ENCODE measurements at places on chromosomes 1 and 21. TPM values are rescaled to one million over a fixed set of nuclear protein-coding genes. Genes with fewer than 3 reads are reported as not detected.
A peak's percentile ranks its signal among the peaks of the same experiment; 100 is the strongest.

C4BPA gene
- not detected for polyA plus RNA-seq

DNA sequence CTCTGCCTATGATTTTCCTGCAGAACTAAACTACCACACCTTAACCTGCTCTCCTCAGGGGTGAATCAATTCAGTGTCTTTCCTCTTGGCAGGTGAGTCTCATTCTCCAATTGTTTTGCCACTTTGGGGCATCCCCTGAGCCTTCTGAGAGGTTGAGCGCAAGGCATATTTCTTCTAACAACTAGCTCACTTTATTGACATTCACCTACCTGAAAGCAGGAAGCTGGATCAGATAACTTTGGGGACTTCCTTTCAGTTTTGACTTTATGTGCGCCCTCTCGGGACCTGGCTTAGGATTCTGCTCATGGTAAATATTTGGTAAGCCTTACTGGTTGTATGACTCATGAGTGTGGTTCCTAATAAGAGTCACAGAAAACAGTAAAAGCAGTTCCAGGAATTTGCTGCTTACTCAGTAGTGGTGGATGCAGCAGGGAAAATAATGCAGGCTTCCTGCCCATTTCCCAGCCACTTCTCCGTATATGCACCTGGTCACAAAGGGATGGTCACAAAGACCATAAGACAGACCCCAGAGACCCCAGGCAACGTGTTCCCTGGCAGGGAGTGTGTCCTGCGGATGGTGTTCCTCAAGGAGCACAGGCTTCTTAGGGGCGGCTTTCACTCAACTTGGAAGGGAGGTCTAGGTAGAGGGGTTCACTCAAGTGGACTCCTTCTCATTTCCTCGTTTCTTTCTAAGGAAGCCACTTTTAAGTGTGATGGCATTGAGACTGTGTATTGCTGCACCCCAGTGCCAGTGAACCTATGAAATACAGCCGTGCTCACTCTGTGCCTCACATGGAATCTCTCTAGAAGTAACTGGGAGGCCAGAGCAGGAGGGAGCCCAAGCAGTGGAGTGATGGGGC is 22.0 kb upstream of the BATF3 start:
- DNase-seq = no peak

DNA sequence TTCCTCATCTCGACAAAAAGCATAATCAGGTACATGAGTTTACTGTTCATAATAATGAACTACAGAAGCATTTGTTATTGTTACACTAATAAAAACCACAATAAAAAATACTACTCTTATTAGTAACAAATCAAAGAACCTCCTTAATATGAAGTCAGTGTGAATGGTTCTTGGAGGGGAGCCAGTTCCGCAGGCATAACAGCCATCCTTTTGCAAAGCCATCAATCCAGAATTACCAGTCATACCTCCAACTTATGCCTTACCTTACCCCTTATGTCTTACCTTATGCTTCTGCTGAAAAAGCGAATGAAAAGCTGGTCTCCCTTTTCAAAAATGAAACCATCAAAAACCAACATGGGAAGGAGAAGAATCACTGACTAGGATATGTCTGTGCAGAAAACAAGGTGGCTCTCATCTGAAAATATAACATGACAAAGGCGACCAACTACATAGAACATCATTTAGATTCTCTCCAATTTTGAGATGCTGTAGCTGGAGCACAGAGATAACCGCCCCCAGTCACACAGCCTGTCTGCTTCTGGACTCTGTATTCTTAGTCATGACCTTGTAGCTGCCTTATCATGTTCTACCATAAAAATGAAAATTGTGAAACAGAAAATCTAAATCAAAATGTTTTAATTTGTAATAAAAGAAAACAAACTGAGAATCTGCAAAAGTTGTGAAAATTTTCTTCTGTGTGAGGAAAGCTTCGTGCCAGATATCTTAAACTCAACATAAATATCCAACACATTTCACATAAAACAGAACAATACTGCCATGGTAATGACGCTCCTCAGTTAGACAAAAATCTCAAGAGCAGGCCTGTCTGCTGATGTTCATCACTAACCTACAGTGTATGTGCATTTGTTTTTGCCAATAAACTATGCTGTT is 438.2 kb downstream of the SMYD3 start:
- DNase-seq = no peak

GRCh38 chr1:51410568-51411460 is 80.5 kb upstream of the TTC39A start:
- no peak for DNase-seq

DNA sequence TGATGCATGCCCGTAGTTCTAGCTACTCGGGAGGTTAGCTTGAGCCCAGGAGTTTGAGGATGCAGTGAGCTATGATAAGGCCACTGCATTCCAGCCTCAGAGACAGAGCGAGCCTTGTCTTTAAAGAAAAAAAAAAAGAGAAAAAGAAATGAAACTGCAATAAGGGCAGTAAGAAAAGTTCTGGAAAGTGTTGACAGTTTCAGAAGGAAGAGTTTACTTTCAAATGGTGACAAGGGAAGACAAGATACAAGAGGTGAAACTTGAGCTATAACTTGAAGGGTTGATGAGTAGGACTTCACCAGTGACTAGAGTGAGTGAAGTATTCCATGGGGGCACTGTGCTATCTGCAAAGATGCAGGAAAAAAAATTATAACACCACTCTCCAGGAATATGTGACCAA is 125.0 kb downstream of the AKT3 start:
- DNase-seq = no peak

DNA sequence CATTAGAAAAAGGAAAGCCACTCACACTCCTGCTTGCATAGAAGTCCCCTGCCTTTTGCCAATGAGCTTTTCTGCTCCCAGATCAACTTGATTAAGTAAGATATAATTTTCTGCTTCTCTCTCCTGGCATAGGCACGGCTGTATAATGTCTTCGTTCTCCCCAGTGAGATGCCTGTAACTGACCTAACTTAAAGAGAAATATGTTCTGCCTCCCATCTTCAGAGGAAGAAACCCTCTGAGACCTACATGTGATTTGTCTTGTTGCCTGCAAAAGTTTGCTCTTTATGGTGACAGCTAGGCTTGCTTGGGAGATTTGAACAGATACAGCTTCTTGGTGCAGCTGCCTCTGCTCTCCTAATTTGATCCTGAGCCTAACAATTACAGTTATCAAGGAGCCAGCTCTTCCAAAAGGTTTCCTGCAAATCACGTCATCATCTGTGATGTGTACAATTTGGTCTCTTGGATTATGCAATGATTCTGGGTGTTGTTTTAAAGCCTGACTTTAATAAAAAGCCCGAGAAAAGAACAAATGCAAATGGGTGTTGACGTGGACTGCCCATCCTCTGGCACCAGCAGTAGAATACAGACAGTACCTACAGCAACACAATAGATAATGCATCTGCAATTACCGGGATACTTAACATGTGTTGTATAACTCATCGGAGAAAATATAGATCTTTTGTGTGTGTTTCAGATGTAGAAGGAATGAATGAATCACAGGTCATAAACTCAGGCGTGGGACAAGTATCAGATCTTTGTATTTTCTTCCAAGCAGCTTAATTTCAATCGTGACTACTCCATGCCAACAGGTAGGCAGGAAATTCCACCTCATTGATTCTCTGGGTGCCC is 76.2 kb upstream of the KAZN start:
- DNase-seq = no peak

DNA sequence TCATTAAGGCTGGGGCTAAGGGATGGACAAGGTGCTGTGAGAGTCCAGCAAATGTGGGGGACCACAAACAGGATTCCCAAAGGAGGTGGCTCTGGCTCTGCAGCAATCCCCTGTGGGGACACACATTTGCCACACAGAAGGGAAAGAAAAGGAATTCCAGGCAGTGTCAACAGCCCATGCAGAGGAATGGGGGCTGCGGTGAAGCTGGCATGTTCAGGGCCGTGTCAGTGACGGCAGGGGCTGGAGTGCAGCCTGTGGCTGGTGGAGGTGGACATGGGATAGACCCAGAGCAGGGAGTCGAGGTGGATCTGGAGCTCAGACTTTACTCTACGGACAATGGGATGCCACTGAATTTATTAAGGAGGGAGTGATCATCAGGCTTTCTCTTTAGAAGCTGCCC is 183.2 kb downstream of the TRABD2B start:
- no peak for DNase-seq

LIN28A gene
- not detected for polyA plus RNA-seq

DNA sequence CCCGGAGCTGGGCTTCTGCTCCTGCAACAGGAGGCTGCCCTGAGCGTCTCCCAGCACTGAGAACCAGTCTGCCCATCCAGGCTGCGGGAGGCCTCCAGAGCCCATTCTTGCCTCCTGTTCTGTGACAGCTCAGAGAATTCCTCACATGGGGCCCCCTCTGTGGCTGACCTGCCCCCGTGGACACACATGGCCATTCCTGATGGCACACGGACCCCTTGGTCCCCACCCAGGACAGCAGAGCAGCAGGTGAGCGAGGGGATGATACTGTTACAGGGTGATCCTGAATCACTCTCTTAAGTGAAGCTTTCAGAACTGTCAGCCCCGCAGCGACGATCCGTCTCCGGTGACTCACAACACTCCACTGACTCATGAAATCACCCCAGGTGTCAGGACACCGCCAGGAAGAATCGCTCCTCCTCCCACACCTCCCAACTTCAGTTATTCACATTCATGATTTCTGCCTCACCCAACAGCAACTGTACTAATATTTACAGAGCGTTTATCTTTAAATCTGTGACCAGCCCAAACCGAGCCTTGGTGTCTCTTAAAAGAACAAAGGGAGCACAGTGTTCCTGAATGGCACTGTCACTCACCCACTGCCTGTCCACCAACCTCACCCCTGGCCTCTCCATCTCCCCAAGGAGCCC is 22.5 kb downstream of the CHD5 start:
- DNase-seq = no peak

- peak; percentile 58 for DNase-seq
Measured at GRCh38 chr1:6098303-6099215, 52.9 kb downstream of the KCNAB2 start.

DNA sequence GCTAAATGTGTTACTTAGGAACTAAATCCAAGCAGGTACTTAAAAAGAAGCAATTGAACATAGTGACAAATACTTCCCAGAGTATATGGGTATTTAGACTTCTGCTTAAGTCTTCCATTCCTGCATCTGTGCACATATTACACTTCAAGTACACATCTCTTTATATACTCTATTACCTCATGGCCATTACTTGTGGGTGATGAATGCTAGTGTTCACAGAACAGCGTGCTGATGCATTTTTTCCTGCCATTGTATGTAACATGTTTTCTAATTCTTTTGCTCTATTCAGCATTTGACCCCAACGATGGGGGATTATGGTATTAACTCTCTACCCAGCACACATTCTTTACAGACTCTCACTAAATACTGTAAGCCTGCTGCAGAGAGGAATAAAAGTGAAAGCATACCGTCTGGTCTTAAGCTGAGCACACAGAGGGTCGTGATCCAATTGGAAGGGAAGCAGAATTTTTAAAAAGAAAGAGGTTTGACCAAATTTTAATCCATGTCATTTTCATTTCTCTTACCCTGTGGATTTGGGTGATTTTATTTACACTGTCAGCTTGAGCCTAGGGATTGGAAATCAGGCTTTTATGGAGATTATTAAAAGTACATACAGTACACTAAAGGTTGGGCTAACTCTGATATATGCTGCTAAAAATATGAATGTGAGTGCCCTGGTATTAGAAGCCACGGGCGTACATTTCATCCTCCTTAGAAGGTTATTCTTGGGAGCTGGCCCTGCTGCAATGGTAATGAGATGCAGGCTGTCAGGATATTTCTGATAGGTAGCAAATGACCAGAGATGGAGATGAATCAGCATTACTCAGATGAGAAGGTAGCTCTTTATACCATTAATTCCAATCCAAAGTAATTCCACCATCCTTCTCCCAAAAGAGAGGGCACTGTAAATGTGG is 95.5 kb upstream of the PROX1 start:
- no peak for DNase-seq

DMRTA2 gene
- not detected for polyA plus RNA-seq

GRCh38 chr21:38277501-38278131 is 20.8 kb downstream of the KCNJ15 start:
- DNase-seq = peak; percentile 35

GRCh38 chr1:33257772-33258712 is 1.8 kb downstream of the ZNF362 start:
- DNase-seq = no peak

NEGR1 gene
- polyA plus RNA-seq = 1.7 TPM

Data from psoas muscle (tissue), 8 donors.